ENCODE measurements at places on chromosomes 5 and 9.

DNA sequence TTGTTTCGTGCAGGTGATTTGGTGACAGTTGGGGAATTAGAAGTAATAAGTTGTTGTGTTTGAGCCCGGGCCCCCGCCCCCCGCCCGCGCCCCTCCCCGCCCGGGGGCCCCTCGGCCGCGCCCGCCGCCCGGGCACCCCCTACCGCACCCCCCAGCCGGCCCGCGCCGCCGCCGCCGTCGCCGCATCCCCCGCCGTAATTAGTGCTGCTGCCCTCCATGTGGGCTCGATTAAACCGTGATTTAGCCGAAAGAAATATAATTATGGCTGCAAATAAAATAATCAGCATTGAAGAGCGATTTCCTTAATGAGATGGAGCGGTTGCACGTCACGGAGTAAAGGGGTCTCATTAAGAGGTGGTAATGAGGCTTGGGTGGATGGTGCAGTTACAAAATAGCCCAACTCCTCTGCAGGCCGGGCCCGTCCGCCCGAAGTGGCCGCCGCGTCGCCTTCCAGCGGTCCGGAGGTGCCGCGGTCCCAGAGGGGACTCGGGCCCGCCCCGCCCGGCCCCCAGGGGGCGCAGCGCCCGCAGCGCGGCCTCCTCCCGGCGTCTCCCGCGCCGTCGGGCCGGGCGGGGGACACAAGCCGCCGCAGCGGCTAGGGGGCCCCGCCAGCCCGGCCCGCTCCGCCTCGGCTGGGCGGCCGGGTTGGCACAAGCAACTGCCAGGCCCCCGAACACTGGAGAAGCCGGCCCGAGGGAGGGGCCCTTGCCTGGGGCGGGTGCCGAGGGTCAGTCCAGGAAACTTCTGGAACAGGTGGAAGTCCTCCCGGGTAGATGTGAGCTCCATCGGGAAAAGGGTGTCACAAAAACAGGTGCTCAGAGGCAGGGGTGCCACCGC lies 6.9 kb upstream of the OTP start:
- DNase-seq: peak; percentile 57

GRCh38 chr9:92738661-92739081 lies 26.0 kb downstream of the BICD2 start:
- DNase-seq: no peak

- no peak for DNase-seq
Measured at GRCh38 chr5:37835380-37835973, 4.4 kb downstream of the GDNF start.

- DNase-seq: no peak
Measured at GRCh38 chr5:158289967-158290366, 431.0 kb upstream of the CLINT1 start.

GRCh38 chr9:127202461-127203169 lies 62.0 kb upstream of the GARNL3 start:
- DNase-seq: no peak

GRCh38 chr9:86978413-86978812 lies 31.1 kb upstream of the GAS1 start:
- no peak for DNase-seq

DNA sequence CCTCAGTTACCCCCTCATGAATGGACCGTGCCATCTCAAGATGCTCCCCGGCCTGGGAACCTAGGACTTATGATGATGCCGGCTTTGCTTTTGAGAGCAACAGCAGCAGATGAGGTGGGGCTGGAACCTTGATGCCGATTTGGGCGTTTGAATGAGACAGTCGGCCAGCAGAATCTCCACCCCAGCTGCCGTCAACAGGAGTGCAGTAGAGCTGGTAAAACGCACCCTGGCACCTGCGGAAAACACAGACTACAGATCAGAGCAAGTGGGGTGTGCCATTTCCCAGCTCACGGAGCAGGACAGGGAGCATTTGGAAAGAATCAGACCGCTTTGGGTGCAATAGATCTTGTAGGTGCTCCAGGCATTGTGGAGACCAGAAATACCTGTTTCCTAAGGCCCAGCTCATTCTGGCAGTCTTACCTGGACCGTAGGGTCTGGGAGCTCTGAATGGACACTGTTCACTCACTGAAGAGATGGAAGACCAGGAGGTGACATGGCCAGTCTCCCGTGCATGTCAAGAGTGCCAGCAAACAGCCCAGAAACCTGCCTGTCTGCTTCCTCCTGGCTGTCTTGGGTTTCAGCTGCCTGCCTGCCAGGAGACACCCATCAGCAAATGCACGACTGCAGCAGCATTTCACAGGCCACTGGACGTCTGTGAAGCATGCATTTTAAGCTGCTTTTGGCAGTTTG lies 317.7 kb upstream of the IRX4 start:
- no peak for DNase-seq

- no peak for DNase-seq
Measured at GRCh38 chr5:156693113-156693512, 157.0 kb upstream of the PPP1R2B start.

DNA sequence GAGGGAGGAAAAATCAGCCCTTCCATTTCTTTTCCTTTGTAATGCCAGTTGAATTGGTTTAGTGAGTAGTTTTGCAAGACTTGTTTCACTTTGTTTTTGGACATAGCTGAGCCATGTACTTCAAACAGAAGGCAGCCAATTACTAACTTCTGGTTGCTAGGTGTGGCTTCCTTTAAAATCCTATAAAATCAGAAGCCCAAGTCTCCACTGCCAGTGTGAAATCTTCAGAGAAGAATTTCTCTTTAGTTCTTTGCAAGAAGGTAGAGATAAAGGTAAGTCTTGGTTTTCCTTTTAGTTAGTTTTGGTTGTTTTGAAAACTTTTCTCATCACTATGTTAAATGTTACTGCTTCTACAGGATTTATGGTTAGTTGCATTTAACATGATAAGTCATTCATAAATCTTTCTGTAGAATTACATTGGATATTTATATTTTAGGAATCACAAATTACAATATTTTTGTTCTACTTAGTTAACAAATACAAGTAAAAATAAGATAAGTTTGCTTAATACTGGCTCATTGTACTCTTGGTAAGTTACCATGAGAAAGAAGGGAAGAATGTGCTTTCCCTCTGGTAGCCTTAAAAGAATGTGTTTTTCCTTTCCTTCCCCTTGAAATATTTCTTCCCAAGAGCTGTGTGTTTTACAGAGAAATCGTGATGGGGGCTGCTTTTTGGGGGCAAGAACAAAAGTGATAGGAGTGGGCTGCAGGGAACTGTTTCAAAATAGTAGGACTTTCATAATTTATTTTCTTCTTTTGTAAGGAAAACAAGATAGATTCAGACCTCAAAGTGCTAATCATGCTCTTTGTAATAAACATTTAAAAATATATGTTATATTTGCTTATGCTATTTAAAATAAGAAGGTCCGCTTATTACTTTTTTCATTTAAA lies at the start of gene ANXA1:
TSS of gene ANXA1 (plus strand) at position 213 of the 890 bp plus-strand sequence. CDS start 6,671 bp downstream, outside the sequence.
- no peak for DNase-seq

GRCh38 chr5:147507480-147508126 lies 2.3 kb downstream of the DPYSL3 start:
- DNase-seq: no peak

DNA sequence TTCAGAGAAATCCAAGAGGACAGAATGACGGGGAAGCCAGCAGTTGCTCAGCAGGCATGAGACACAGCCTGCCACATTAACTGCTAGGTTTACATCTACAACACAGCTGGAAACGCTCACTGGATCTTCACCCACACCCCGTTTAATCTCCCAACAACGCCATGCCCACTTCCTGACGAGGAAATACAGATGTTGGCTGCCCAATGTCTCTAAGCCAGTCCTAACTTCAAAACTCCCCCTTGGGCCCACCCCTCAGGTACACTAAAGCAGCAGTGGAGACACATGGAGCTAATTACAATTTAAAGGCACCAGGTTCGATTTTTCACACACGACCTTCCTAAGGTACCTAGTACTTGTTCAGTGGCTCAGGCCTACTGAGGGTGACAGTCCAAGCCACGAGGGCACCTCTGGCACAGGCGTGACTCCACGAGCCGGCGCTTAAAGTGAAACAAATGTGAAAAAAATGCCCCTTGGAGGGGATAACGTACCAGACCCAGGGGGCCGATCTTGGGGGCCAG lies 904 bp downstream of the RPL12 start:
- DNase-seq: no peak

GRCh38 chr5:73030995-73031394 lies 75.2 kb downstream of the FCHO2 start:
- DNase-seq: no peak

DNA sequence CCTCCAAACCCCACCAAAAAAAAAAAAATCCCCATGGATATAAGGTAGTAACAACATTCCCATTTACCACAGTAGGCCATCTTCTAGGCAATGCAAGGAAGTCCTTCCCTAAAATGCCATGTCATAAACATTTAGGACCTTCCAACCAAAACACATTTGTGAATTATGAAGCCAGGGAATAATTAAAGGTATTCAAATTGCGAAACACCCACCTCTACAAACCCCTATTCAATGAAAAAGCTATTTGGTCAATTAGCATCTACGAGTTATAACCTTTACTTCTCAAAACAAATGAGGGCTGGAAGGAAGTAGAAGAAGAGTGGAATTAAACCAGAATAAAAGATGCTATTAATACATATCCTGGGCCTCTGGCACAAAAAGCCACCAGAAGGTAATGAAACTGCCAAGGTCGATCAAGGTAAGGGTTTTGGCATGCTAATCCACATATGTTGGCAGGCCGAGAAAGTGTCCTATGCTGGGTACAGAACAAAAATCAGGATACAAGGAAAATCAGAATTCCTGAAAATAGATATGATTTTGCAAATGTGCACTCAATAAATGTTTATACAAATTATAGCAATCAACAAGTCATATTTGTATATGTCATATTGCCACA lies 47.7 kb downstream of the MTMR12 start:
- DNase-seq: no peak

DNA sequence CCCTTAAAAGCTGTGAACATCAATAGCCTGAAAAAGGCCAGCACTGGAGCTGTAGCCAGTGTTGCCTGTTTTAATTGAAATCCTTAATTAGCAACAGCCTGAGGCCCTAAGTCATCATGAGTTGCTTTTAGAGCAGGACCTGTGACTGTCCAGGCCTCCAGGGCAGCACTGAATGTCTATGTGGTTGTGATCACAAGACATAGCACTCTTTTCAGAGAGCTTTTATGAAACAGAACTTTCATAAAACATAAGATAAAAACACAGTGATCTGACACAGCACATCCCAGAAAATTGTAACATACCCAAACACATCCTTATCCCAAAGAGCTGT lies 85.5 kb upstream of the MYO10 start:
- DNase-seq: no peak

GRCh38 chr9:137128862-137129455 lies 10.0 kb upstream of the GRIN1 start:
- no peak for DNase-seq

- DNase-seq: no peak
Measured at GRCh38 chr5:30572279-30572678, 621.2 kb upstream of the CDH6 start.

DNA sequence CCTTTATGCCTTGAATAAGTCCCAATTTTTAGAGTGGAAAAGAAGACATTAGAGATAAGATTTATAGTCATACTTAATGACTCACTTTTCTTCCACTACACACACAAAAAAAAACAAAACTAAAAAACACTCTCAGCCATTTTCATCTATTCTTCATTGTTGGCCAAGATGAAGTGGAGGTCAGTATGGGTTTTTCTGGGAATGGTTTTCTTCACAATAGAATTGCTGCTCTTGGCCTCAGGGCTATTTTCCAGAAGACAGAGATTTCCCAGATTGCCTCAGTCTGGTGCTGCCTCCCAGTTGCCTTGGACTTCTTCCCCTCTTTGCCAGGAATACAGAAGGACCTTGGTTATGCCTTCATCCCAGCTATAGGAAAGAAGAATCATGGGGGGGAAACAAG lies 463.7 kb downstream of the TMEM232 start:
- DNase-seq: no peak

GRCh38 chr5:39465843-39466242 lies 41.1 kb upstream of the DAB2 start:
- DNase-seq: no peak

GRCh38 chr9:22740781-22741180 lies 294.2 kb downstream of the DMRTA1 start:
- DNase-seq: no peak

DNA sequence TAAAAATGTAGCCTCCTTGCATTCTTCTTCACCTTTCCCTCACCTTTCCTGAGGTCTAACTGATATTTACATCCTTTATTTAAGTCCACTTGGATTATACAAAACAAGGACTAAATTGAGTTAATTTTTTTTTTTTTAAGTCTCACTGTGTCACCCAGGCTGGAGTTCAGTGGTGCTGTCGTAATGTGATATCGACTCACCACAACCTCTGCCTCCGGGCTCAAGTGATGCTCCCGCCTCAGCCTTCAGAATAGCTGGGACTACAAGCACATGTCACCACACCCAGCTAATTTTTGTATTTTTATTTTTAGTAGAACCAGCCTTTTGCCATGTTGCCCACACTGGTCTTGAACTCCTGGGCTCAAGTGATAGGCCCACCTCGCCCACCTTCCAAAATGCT lies 195.3 kb downstream of the BNC2 start:
- DNase-seq: no peak

GRCh38 chr5:99929806-99930135 lies 605.4 kb upstream of the FAM174A start:
- no peak for DNase-seq

- no peak for DNase-seq
Measured at GRCh38 chr5:1212881-1213280, 11.5 kb downstream of the SLC6A19 start.

DNA sequence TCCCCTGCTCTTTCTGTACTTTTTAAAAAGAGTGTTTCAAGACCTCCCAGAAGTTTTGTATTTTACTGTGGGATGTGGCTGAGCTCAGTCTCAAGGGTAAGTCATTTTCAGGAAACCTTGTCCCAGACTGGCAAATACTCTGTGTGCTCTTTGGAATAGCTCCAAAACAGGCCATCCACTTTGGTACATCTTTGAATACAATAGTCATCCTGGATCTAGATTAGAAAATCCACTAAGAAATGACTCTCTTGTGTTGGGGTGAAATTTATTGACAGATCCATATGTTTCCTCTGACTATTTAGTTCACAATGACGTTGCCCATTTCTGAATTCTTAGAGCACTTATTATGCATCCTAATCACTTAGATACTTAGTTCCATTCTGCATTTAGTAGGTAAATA lies 95.2 kb downstream of the PLCXD3 start:
- DNase-seq: no peak

DNA sequence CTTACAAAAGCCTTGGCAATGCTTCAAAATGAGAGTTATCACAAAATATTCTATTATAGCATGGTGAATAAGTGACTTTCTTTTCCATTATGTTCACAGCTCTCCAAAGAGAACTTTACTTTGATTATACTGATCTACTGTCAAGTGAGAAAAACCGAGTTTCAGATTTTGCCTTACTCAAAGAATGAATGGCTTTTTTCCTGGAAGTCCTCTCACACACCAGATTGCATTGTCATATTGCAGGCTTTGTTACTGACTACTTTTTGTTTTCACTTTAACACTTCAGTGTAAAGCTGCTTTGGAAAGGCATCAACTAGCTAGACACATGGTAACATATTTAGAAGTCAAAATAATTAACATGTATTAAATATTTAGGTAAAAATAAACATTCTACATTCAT lies 765.2 kb upstream of the NUDT12 start:
- no peak for DNase-seq

GRCh38 chr9:130088051-130088450 lies 34.3 kb downstream of the GPR107 start:
- DNase-seq: no peak
